ENCODE measurements at places on chromosomes 2 and 18.

- DNase-seq: no peak
Measured at GRCh38 chr18:54604211-54604610, 13.2 kb downstream of the DYNAP start.

DNA sequence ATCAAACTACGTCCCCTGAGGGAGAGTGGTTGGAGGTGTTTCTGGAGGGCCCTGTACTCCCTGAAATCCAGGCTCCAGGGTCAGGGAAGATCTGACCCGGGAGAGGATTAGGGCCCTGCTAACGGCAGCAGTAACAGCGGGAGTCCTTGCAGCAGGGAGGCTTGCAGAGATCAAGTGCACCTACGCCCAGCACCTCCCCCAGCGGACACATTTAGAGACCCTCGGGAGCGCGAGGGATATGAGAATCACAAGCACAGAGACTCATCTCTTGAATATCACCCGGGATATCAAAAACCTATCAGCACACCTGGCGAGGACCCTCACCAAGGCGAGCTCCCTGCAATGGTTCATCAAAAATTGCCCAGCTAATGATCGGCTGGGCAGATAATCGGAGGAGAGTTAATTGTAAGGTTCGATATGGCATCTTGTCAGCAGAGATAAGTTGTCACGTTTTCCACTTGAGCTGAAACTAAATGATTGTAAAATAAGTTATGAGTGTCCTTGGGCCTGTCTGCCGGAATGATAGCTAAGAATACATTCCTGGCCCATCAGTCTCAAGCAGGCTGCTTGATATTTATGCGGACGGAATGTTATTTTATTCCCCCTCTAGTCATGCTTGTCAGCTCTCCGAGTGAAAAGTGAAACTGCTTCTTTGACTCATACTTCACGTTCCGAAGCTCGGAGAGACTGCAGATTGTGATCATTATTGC is 209.8 kb downstream of the GBX2 start:
- no peak for DNase-seq

GRCh38 chr2:205366336-205367060 is 315.8 kb upstream of the NRP2 start:
- DNase-seq: no peak

DNA sequence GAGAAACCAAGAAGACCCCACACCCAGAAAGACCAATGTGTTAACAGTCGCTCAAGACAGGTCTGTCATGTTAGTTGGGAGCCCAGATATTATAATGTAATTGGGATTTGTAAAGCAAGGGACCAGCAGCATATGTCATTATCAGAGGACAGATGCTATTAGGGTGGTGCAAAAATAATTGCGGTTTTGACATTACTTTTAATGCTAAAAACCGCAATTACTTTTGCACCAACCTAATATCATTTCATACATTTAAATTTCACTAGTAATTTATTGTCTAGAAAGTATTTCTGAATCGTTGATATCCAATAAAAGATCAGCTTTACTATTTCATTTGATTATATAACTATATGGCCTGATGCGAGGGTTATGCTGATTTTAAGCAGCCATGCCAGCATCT is 131.2 kb downstream of the TTN start:
- DNase-seq: no peak

GRCh38 chr2:172211512-172211911 is 108.8 kb upstream of the DLX2 start:
- no peak for DNase-seq

GRCh38 chr2:178404368-178404767 is 46.6 kb downstream of the PRKRA start:
- peak; percentile 35 for DNase-seq

GRCh38 chr2:166031054-166031453 is 77.5 kb upstream of the TTC21B start:
- no peak for DNase-seq

DNA sequence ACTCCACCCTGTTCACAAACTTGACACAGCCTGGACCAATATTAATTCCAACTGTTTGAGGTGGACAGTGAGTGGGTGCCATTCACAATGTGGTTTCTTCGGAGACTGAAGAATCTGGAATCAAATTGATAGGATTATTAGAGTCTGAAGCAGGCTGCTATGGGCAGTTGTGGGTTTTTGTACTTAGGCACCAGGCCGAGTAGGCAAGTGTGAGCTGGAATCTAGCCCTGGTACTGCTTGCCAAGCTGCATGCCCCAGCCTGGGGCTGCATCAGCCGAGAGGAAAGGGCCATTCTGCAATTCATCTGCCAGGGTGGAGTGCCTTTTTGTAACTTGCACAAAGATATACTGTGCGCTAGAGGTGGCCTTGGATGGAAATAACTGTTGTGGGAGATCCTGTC is 654.7 kb upstream of the FANCL start:
- no peak for DNase-seq

GRCh38 chr18:57404345-57404744 is 30.8 kb upstream of the ONECUT2 start:
- no peak for DNase-seq

- DNase-seq: no peak
Measured at GRCh38 chr2:99890568-99891427, 251.6 kb downstream of the AFF3 start.

DNA sequence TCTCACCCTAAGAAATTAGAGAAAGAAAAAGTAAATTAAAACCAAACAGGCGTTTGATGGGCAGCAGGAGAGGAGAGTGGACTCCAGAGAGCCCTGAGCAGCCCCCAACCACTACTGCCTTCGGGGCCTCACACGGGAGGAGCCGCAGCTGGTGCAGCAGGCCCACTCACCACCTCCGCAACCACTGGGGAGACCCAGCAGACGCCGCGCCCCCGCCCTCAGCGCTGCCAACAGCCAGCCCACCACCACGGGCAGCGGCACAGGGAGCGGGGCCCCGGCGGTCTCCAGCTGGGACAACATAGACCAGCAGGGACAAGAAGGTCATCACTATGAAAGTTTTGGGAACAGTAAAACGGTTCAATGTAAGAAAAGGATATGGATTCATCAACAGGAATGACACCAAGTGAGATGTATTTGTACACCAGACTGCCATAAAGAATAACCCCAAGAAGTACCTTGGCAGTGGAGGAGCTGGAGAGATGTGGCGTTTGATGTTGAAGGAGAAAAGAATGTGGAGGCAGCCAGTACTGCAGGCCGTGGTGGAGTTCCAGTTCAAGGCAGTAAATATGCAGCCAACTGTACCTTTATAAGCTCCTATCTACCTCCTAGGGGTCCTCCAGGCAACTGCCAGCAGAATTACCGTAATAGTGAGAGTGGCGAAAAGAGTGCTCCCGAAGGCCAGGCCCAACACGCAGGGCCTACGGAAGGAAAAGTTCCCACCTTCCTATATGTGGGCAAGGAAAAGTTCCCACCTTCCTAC is 76.5 kb downstream of the OLA1 start:
- DNase-seq: no peak

DNA sequence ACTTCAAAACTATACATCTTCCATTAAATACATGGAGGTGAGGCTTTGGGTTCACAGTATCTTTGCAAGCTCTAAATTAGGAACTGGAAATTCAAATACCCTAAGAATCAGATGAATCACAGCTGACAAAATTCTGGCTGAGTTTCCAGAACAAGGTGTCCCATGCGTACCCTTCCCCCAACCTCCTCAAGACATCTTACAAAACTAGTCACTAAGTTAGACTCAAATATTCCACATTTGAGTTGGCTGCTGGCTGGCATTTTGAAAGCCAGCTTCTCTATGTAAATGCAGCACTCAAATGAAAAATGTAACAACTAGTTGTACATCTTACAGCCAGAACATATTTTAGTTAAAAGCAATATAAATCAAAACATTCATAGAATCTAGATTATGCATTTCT is 131.0 kb upstream of the ARL5A start:
- no peak for DNase-seq

GRCh38 chr2:239275044-239275685 is 125.7 kb downstream of the HDAC4 start:
- DNase-seq: no peak

- DNase-seq: no peak
Measured at GRCh38 chr18:27120246-27120645, 64.9 kb downstream of the CHST9 start.

- no peak for DNase-seq
Measured at GRCh38 chr18:8602040-8602439, 7.2 kb upstream of the RAB12 start.

DNA sequence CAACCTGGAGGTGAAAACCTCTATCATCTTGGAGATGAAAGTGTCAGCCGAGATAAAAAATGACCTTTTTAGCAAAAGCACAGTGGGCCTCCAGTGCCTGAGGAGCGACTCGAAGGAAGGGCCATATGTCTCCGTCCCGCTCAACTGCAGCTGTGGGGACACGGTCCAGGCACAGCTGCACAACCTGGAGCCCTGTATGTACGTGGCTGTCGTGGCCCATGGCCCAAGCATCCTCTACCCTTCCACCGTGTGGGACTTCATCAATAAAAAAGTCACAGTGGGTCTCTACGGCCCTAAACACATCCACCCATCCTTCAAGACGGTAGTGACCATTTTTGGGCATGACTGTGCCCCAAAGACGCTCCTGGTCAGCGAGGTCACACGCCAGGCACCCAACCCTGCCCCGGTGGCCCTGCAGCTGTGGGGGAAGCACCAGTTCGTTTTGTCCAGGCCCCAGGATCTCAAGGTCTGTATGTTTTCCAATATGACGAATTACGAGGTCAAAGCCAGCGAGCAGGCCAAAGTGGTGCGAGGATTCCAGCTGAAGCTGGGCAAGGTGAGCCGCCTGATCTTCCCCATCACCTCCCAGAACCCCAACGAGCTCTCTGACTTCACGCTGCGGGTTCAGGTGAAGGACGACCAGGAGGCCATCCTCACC is 90.2 kb downstream of the SH3BP4 start:
- DNase-seq: no peak

- no peak for DNase-seq
Measured at GRCh38 chr2:25707927-25708590, 34.7 kb upstream of the DTNB start.

DNA sequence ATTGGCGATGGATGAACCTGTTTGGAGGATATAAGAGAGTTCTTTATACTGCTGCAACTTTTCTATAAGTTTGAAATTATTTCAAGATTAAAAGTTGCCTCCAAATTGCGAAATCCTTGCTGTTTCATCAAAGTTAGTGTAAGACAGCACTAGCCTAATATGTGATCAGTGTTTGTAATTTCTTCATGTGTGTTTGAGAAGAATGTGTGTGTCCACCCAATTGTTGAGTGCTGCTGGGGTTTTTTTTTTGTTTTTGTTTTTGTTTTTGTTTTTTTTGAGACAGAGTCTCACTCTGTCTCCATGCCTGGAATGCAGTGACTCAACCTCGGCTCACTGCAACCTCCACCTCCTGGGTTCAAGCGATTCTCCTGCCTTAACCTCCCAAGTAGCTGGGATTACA is 33.4 kb downstream of the CDK15 start:
- no peak for DNase-seq

- DNase-seq: no peak
Measured at GRCh38 chr2:241680827-241681599, 5.6 kb downstream of the DTYMK start.

GRCh38 chr2:28427741-28428415 is 35.2 kb downstream of the FOSL2 start:
- DNase-seq: no peak
